ENCODE measurements at places on chromosomes 2 and 18. TPM values are rescaled to one million over a fixed set of nuclear protein-coding genes. Genes with fewer than 3 reads are reported as not detected.

CELF4 gene
- 0.69 TPM for total RNA-seq

NT5DC4 gene
- total RNA-seq = not detected

SIX2 gene
- total RNA-seq = 0.39 TPM

EMILIN1 gene
- 66.1 TPM for total RNA-seq

ZSWIM2 gene
- total RNA-seq = not detected

HOXD11 gene
- not detected for total RNA-seq

KCNG2 gene
- total RNA-seq = 0.49 TPM

PLCL1 gene
- 10.9 TPM for total RNA-seq

RANBP2 gene
- 78.4 TPM for total RNA-seq

LIMS3 gene
- total RNA-seq = 5.9 TPM

DPP10 gene
- total RNA-seq = 1.1 TPM

FOXD4L1 gene
- total RNA-seq = not detected

BOLL gene
- total RNA-seq = 0.10 TPM

CFAP65 gene
- total RNA-seq = not detected

RTP5 gene
- not detected for total RNA-seq

TBR1 gene
- 0.30 TPM for total RNA-seq

COL6A3 gene
- total RNA-seq = 637 TPM

ADRA2B gene
- 2.0 TPM for total RNA-seq

RPRM gene
- 3.2 TPM for total RNA-seq

SPATA3 gene
- not detected for total RNA-seq

KIAA2012 gene
- 0.10 TPM for total RNA-seq

KCNF1 gene
- 0.10 TPM for total RNA-seq

DAW1 gene
- not detected for total RNA-seq

LINC00305 gene
- total RNA-seq = not detected

GALR1 gene
- total RNA-seq = 2.1 TPM

SALL3 gene
- total RNA-seq = under 0.01 TPM

Data from skin of body (tissue), 3 donors.